Stimulated activated CD8-positive, alpha-beta memory T cell treated with anti-CD3 and anti-CD28 coated beads, Interleukin-2, amount 100 ng/mL, for 1 hour (primary cell): ENCODE measurements at places on chromosomes 4 and X.

GRCh38 chr4:184994010-184994622 is 24.2 kb upstream of the HELT start:
- no peak for DNase-seq

- no peak for DNase-seq
Observed at GRCh38 chr4:53961351-53961750, 103.1 kb downstream of the CHIC2 start.

- DNase-seq, result no peak
Observed at GRCh38 chr4:25081866-25082471, 51.2 kb upstream of the LGI2 start.

DNA sequence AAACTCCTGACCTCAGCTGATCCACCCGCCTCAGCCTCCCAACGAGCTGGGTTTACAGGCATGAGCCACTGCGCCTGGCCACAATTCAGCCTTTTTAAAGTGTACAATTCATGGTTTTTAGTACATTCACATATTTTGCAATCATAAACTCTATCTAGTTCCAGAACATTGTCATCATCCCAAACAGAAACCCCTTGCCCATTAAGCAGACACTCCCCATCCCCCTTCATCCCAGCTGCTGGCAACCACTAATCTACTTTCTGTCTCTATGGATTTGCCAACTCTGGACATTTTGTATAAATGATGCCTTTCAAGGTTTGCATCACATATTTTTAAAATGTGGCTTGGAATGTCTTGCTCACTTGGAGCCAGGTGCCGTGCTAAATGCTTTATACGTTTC is 4.5 kb downstream of the CD99L2 start:
- no peak for DNase-seq

- no peak for DNase-seq
Observed at GRCh38 chrX:76126851-76127250, 46.0 kb upstream of the PBDC1 start.

DNA sequence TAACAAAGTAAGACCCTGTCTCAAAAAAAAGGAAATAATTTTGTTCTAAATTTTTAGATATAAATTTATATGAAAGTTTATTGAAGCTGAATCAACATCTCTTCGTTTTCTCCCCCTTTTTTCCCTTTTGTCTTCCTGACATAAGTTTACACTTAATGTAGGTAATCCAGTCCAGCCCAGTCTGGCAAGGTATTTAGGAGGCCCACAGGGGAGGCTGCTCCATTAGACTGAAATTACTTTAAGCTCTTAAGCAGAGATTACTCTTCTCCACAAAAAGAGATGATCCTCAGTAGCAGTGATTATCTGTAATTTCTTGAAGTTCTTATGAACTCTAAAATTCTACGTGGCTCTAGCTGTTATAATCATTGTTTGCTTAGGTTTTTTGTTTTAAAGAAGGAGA is 46.0 kb downstream of the ANXA5 start:
- DNase-seq, result no peak

DNA sequence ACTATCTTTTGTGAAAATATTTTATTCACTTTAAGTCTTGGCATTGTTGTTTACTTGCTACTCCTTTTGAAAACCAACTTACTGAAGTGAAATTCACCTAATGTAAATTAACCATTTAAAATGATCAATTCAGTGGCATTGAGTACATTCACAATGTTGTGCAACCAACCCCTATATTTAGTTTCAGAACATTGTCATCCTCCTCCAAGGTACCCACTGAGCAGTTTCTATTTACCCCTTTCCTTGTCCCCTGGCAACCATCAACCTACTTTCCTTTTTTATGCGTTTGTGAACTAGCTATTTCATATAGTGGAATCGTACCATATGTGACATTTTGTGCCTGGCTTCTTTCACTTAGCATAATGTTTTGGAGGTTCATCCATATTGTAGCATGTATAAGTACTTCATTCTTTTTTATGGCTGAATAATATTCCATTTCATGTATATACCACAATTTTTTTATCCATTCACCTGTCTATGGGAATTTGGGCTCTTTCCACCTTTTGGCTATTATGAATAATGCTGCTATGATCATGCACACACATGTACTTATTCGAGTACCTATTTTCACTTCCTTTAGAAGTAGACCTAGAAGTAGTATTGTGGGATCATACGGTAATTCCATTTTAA is 85.0 kb downstream of the WWC2 start:
- no peak for DNase-seq

- DNase-seq, result no peak
Observed at GRCh38 chr4:150176547-150176946, 98.3 kb downstream of the DCLK2 start.

DNA sequence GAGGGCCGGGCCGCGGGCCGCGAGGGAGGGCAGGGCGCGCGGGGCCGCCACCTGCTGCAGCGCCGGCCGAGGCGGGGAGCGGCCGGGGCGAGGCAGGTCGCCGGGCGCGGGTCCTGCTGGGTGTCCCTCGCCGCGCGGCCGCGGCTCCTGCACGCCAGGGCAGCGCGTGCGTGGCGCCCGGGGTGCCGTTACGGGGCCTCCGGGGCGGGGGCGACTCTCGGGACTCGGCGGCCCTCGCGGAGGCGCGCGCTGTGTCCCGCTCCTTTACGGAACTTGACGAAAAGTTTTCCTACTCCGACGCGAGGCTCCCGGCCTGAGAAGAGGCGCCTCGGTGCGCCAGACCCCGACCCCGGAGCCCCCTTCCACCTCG is 329 bp downstream of the TBC1D14 start:
- DNase-seq, result no peak

GRCh38 chr4:164819366-164819765 is 57.6 kb upstream of the APELA start:
- DNase-seq, result no peak

- DNase-seq, result no peak
Observed at GRCh38 chr4:189941005-189941450, 356 bp downstream of the FRG1 start.

- no peak for DNase-seq
Observed at GRCh38 chr4:37279894-37280592, 35.5 kb downstream of the NWD2 start.

- no peak for DNase-seq
Observed at GRCh38 chr4:18103876-18104605, 82.5 kb upstream of the LCORL start.

GRCh38 chrX:69255441-69256290 is 90.4 kb upstream of the PJA1 start:
- DNase-seq, result no peak

GRCh38 chr4:165111906-165112367 is 723 bp downstream of the TMEM192 start:
- DNase-seq, result no peak

DNA sequence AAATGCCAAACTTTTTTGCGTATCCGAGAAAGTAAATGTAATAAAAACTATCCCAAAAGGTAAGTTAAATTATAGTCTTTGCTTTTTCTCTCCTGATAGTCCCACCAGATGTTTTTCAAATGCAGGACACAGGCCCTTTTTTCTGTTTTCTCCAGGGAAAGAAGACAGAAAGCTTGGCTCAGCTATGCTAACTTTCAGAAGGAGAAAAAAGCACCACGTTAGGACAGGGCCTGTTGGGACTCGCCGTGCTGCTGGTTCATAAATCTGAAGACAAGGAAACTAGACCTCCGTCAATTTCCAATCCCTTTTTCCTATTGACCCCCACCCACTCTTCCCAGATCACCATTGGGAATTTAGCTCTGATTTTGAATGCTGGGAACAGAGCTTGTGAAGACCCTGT is 220.9 kb upstream of the SFRP2 start:
- DNase-seq, result no peak

DNA sequence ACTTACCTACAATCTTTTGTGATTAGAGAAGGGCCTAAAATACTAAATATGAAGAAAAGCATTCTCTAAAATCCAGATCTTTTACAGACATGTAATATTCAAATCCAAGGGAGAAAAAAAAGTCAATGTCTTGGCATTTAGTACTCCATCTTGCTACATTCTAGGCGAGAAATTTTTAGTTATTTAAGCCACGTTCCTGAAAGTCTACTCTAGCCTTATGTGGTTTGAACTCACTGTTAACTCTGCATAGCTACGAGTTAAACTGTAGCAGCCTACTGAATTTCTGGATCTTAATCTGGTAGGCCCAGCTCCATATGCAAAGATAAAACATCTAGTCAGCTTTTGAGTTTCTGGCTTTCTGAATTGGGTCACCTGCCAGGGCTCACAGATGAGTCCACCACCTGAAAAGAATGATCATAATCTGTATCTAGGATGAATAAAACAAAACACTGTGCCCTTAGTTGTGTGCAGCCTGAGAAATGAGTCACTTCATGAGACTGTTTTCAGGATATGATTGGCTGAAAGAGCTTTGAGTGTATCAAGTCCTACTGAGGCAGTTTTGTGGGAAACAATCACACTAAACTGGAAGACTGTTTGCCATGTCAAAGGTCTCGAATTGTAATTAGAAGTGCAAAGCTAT is 3.2 kb upstream of the NEK1 start:
- DNase-seq, result no peak

GRCh38 chrX:39896951-39897740 is 200.6 kb downstream of the BCOR start:
- DNase-seq, result no peak
